Stimulated activated effector memory CD8-positive, alpha-beta T cell treated with anti-CD3 and anti-CD28 coated beads, Interleukin-12 subunit alpha, Interleukin-12 subunit beta, amount 100 ng/mL, for 72 hours (primary cell): ENCODE measurements at places on chromosomes 16 and 17.

DNA sequence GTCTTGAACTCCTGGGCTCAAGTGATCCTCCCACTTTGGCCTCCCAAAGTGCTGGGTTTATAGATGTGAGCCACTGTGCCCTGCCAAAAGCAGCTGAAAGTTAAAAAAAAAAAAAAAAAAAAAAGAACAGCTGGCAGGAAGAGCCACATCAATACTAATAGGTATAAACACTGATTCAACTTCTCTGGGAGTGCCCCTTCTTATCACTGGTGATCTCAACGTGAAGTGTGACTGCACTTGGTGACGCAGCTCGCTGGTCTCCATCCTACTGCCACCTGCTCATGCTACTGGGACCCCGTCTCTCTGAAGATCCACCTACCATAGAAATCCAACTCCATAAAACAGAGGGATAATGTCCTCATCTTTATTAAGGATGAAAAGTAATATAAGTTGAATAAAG lies 40.8 kb downstream of the RNF157 start:
- DNase-seq = no peak

- peak; percentile 88 for DNase-seq
These were observed 2.0 kb downstream of the CORO7 start for GRCh38 chr16:4414187-4414917.

GRCh38 chr17:64692187-64692586 lies 30.1 kb upstream of the SMURF2 start:
- DNase-seq = no peak

DNA sequence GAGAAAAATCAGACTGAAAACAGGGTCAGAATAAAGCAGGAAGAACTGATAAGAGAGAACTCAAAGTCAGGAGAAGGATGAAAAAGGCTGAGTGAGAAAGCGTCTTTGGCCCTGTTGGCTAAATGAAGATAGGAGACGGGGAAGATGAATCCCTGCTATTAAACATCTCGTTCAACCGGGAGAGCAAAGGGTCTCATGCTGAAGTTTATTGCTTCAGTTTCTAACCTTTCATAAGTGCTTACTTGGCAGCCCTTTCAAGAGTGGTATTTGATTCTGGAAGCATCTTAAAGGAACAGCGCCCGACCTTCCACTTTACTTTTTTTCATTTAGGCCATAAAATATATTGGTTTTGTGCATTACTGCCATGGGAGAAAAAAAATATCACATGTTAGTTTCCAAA lies 288.3 kb upstream of the RBFOX1 start:
- no peak for DNase-seq

GRCh38 chr17:75561927-75562603 lies 25.5 kb upstream of the MYO15B start:
- DNase-seq = no peak

- no peak for DNase-seq
These were observed 19.1 kb downstream of the NGFR start for GRCh38 chr17:49514071-49514721.

DNA sequence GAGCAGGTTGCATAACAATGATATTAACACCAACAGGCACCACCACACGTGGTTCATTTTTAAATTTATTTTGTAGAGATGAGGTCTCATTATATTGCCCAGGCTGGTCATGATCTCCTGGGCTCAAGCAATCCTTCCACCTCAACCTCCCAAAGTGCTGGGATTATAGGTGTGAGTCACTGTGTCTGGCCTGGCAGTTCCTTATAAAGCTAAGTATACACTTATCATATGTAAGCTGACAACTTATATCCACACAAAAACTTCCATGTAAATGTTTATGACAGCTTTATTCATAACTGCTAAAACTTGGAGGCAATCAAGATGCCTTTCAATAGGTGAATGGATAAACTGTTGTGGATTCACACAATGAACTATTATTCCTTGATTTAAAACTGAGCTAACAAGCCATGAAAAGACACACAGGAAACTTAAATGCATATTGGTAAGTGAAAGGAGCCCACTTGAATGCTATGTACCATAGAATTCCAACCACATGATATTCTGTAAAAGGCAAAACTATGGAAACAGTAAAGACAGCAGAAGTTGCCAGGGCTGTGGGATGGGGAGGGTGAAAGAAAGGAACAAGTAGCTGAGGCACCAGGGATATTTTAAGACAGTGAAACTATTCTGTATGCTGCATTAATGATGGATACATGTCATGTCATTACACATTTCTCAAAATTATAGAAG lies 156.5 kb upstream of the KCNJ18 start:
- no peak for DNase-seq

DNA sequence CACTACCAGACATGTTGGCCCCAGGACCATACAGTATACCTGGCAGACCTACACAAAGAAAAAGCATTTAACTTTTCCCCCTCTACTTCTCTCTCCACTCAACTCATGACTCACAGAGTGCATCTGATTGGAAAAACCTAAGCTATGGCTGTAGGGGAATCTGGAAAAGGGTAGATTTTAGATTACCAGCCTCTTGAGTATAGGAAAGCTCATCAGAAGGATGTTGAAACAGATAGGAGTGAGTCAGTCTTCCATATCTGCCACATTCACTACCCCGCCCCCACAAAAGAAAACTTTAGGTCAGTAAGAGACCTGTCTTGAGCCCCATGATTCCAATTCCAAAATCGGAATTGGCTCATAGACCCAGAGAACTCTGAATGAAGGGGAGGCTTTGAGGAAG lies 12.3 kb downstream of the KRT9 start:
- DNase-seq = no peak

- no peak for DNase-seq
These were observed 4.4 kb upstream of the NT5C start for GRCh38 chr17:75135946-75136345.

- DNase-seq = no peak
These were observed 223.4 kb downstream of the HS3ST3A1 start for GRCh38 chr17:13378361-13378760.

DNA sequence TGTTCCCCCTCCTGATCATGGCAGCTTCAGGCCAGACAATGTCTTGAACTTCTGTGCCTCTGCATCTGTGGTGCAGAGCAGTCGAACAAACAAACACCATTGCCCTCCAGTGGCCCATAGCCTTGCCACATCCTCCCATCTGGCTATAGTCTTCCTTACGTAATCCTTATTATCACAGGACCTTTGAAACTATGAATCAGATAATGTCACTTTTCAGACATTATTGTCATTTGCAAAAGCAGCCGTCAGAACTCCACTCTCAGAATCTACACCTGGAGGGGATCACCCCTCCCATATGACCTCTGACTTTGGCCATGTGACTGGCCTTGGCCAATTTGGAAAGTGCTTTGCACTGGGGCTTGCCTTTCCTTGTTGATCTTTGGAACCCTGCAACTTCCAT lies 387.3 kb downstream of the MAF start:
- DNase-seq = no peak

- DNase-seq = no peak
These were observed 3.8 kb upstream of the TMEM100 start for GRCh38 chr17:55726440-55726839.

DNA sequence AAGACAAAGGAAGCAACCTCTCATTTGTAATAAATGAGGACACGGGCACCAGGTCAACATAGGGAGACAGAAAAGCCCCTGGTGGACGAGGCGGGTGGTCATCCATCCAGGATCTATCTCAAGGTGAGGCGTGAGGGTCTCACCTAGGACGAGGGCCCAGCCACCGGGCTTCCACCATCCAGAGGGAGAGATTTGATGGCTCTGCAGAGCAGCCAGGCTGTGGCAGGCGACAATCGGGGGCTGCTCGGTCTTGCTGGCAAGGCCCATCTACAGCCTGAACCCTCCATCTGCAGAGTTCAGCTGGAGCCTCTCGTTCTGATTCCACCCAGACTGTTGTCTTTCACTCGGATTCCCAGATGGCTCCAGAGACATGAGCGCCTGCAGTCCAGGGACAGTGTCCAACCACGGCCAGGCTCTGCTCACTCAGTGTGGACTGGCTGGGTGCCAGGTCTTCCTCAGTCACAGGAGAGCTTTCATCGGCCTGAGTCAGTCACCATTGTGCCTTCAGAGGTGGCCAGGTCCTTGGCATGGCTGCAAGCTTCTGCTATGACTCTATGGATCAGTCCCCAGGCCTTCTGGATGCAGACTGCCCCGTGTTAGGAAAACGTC lies 5.9 kb downstream of the LITAFD start:
- DNase-seq = no peak

GRCh38 chr17:17548044-17548443 lies 43.5 kb downstream of the PEMT start:
- DNase-seq = no peak

DNA sequence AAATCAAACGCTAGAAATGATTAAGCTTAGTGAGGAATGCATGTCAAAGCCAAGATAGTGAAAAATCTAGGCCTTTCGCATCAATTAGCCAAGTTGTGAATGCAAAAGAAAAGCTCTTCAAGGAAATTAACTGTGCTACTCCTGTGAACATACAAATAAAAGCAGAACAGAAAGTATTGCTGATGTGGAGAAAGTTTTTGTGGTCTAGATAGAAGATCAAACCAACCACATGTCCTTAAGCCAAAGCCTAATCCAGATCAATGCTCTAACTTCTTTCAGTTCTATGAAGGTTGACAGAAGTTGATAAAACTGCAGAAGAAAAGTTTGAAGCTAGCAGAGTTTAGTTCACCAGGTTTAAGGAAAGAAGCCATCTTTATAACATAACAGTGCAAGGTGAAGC lies 1044.6 kb downstream of the CDH11 start:
- no peak for DNase-seq

GRCh38 chr17:7435676-7436555 lies 681 bp downstream of the TMEM102 start:
- peak; percentile 86 for DNase-seq

DNA sequence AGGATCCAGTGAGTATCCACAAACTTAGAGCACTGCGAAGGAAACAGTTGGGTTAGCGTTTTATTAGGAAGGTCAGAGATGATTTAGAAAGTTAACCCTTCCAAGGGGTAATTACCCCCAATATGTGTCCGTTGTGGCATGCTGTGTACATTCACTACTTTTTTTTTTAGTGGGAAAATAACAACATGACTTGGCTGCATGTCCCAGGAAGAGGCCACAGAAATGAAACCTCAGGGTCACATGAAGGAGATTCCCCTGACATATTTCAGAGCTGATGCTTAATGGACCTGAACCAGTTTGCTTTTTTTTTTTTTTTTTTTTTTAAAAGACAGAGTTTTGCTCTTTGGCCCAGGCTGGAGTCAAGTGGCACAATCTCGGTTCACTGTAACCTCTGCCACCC lies 167.5 kb downstream of the PRKCA start:
- DNase-seq = no peak

DNA sequence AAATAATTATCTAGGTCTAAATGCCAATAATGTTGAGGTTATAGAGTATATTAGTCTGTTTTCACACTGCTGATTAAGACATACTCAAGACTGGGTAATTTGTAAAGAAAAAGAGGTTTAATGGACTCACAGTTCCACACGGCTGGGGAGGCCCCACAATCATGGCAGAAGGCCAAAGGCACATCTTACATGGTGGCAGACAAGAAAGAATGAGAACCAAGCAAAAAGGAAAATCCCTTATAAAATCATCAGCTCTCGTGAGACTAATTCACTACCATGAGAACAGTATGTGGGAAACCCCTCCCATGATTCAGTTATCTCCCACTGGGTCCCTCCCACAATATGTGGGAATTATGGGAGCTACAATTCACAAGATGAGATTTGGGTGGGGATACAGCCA lies 2.9 kb upstream of the KATNB1 start:
- DNase-seq = no peak

- DNase-seq = no peak
These were observed 1.3 kb upstream of the RAB11FIP3 start for GRCh38 chr16:424033-424622.

DNA sequence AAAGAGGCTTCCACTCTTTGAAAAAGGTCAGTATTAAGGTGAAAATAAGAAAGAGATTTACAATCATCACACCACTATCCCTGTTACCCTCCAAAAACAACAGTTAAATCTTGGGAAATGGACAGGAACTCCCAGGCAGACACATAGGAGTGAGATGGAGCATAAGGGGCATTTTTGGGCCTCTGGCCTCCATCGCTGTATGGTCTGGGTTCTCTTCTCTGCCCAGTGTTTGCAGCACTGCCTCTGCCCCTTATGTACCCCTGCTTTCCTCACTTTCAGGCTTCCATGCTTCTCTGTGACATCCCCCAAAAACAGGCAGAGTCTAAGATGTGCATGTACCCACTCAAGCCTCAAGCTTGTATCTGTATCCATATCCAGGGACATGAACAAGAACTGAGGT lies 630 bp upstream of the HOXB2 start:
- no peak for DNase-seq

- DNase-seq = no peak
These were observed 65.1 kb upstream of the ALOX12 start for GRCh38 chr17:6930749-6931148.

DNA sequence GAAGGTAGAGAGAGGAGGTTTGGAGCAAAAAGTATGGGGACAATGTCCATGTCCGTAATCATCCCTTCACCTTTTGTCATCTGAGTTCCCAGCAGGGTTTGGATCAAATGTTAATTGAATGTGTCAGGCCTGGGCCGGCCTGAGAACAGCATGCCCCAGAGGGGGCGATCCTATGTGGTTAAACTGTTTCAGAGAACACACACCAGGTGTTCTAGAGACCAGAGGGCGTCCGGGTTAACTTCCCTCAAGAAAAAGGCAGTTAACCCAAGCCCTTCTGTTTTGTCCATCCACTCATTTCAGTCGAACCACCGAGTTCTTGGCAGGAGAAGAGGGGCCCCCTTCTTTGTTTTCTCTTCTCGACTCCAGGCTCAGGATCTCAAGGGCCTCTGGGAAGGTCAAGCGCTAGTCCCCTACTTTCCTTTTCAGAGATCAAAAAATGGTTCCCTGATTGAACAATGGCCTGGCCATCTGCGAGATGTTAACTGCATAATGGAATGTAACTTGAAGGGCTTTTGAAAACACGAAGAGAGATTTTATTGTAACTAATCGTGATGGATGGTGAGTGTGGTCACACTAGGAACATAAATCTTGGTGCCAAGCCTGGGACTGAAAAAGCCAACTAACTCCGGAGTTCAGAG lies 142.5 kb downstream of the IRX3 start:
- DNase-seq = no peak

DNA sequence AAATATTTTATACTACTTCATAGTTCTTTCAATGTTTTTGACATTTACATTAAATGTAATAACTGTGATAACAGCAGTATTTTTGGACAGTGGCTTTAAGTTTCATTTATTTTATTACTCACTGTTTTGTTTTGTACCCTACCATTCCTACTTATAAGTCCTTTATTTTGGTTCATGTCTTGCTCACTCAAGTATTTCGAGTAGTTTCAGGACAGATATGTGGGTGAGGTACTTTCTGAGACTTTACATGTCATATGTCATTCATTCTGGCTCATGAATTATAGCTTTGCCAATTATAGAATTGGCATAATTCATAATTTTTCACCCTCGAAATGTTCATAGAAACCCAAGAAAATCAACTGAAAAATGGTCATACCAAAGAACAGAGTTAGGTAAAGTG lies 44.4 kb downstream of the PIK3R5 start:
- no peak for DNase-seq

DNA sequence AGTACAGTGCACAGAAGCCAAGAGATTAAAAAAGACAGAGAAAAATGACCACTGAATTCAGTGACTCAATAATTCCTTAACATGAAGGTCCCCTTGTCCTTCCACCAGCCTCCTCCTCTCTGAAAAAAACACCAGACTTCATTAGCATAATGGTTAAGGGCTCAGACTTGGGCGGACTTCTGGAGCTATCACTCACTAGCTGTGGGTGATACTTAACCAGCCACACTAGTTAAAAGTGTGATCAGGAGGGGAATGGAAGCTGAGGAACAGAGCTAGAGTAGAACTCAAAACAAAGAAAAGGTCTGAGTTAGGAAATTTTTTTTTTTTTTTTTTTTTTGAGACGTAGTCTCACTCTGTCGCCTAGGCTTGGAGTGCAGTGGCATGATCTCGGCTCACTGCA lies 23.2 kb downstream of the ZNF652 start:
- no peak for DNase-seq

GRCh38 chr17:57379237-57379894 lies 123.0 kb downstream of the MSI2 start:
- DNase-seq = no peak
